ENCODE measurements at places on chromosomes 1 and 21. TPM values are rescaled to one million over a fixed set of nuclear protein-coding genes. Genes with fewer than 3 reads are reported as not detected.

Gene SYPL2
- total RNA-seq = 0.74 TPM

Gene KCNT2
- 0.41 TPM for total RNA-seq

GRCh38 chr1:34178072-34178471 lies 1.4 kb downstream of the C1orf94 start:
- H3K27ac ChIP-seq = no peak overlapping the region
- DNase-seq = no peak
- H3K4me3 ChIP-seq = no peak overlapping the region
- no peaks in the 10 kb centered on the region for H3K36me3 ChIP-seq
- H3K4me1 ChIP-seq = no peaks in the 10 kb centered on the region
- H3K27me3 ChIP-seq = peaks cover 5% of the 10 kb centered on the region

Gene TMCO2
- not detected for total RNA-seq

Gene ABCB10
- total RNA-seq = 19.2 TPM

- no peak for DNase-seq
- H3K27me3 ChIP-seq = no peaks in the 10 kb centered on the region
- no peak overlapping the region for H3K4me3 ChIP-seq
- H3K27ac ChIP-seq = peak overlapping the region; percentile 17
Observed at GRCh38 chr1:93620172-93620840, 61.3 kb downstream of the BCAR3 start.

DNA sequence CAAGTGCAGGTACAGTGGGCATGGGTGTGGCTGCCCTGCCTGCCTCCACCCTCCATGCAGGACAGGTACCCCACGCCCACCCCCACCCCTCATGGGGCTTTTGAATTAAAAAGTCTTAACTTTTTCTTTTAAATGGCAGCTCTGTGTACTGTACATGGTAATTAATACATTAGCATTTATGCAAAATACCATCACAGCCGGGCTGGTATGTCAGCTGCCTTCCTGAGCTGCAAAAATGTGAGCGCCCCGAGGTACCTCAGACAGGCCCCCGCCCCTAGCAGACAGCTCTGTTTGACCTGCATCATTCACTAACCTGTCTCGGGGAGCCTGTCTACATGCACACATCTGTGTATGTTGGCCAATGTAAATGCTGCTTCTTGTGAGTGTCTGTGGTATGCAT lies 42.2 kb upstream of the POU3F1 start:
- H3K36me3 ChIP-seq = no peaks in the 10 kb centered on the region
- H3K4me1 ChIP-seq = no peaks in the 10 kb centered on the region
- H3K27ac ChIP-seq = no peak overlapping the region
- H3K4me3 ChIP-seq = no peak overlapping the region
- no peak for DNase-seq
- H3K27me3 ChIP-seq = no peaks in the 10 kb centered on the region

- no peaks in the 10 kb centered on the region for H3K4me1 ChIP-seq
- no peaks in the 10 kb centered on the region for H3K27me3 ChIP-seq
- no peak overlapping the region for H3K4me3 ChIP-seq
- DNase-seq = no peak
- no peak overlapping the region for H3K27ac ChIP-seq
Observed at GRCh38 chr1:97209381-97209957, 487.9 kb downstream of the PTBP2 start.

Gene KLHDC9
- 7.6 TPM for total RNA-seq

DNA sequence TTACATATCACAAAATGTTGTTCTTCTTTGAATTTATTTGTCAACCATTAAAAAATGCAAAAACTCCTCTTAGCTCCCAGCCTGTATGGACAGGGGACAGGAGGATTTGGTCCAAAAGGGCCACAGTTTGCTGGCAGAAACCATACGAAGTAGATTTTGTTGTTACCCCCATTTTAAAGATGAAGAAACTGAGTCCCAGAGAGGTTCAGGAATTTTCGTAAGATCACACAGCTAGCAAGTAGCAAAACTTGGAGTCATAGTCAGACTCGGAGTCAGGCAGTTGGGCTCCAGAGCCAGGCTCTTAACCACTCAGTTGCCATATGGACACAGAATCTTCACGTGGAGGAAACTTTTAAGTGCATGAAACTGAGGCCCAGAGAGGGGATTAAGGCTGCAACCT lies 91.4 kb downstream of the TAS1R2 start:
- peaks cover 14% of the 10 kb centered on the region for H3K27me3 ChIP-seq
- no peak overlapping the region for H3K27ac ChIP-seq
- no peaks in the 10 kb centered on the region for H3K36me3 ChIP-seq
- H3K4me3 ChIP-seq = no peak overlapping the region

Gene ADPRS
- total RNA-seq = 32.2 TPM

- H3K36me3 ChIP-seq = no peaks in the 10 kb centered on the region
- no peak for DNase-seq
- no peak overlapping the region for H3K27ac ChIP-seq
- H3K4me1 ChIP-seq = peaks cover 33% of the 10 kb centered on the region
Observed at GRCh38 chr1:26791148-26791547, 3.4 kb downstream of the PIGV start.

Gene DENND1B
- total RNA-seq = 7.7 TPM

DNA sequence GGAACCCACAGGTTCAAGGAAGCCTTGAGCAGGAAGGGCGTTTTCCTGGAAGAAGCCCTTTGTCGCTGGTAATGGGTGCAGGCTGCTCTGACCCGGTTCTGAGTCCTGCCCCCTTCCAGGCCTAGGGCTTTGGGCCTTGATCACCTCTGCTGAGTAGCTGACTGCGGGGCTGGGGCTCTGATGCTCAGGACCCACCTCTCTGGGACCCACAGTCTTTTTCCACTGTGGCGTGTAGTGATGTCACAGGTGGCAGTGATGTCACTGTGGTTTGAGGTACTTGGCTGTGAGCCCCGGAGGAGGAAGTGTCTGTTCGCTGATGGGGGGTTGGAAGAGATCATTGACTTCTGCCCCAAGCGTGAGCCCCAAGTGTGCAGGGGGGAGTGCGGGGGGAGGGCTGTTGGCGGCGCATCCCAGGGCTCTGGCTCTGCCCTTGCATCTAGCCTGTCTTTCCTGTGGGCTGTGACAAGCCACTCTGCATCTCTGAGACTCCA lies 6.9 kb downstream of the TNFRSF1B start:
- no peak overlapping the region for H3K27ac ChIP-seq
- H3K4me1 ChIP-seq = peaks cover 8% of the 10 kb centered on the region
- no peak overlapping the region for H3K4me3 ChIP-seq
- no peaks in the 10 kb centered on the region for H3K27me3 ChIP-seq
- DNase-seq = no peak

Gene IL19
- total RNA-seq = not detected

Gene SIM2
- total RNA-seq = 11.5 TPM

DNA sequence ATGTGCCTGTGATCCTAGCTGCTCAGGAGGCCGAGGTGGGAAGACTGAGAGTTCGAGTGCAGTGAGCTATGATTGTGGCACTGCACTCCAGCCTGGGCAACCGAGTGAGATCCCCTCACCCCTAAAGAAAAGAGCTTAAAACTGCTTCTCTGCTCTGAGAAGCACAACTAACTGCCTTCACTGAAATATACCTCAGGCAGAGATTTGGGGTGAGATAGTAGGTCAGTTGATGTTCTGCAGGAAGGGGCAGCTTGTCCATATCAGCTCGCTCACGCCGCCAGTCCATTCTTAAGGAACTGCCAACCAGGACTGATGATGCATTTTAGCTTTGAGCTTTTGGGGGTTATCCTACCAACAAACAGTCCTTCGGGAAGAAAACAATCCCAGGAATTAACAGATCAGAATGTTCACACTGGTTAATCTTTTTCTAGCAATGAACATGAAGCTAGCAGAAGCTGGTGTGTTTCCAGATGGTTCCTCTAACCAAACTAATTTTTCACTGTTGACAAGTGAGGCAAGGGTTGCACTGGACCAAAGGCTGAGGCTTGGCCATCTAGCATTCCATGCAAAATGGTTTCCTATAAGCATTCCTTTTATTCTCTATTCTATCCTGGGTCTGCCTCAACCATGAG lies 31.6 kb downstream of the LHX4 start:
- no peaks in the 10 kb centered on the region for H3K27me3 ChIP-seq
- no peaks in the 10 kb centered on the region for H3K4me1 ChIP-seq
- H3K4me3 ChIP-seq = no peak overlapping the region
- H3K36me3 ChIP-seq = no peaks in the 10 kb centered on the region

DNA sequence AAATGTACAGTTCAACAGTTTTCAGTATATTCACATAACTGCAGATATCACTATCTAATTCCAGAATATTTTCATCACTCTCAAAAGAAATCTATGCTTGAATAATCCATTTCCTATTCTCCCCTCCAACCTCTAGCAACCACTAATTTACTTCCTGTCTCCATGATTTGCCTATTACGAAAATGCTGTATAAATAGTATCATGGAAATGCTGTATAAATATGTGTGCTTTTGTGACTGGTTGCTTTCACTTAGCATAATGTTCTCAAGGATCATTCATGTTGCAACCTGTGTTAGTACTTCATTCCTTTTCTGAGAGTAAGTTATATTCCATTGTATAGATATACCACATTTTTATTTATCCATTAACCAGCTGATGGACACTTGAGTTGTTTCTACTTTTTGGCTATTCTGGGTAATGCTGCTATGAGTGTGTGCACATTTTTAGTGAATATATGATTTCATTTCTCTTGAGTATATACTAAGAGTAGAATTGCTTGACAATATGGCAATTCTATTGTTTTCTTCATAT lies 115.6 kb downstream of the TNFSF18 start:
- H3K4me3 ChIP-seq = no peak overlapping the region
- no peak overlapping the region for H3K27ac ChIP-seq
- no peak for DNase-seq
- no peaks in the 10 kb centered on the region for H3K4me1 ChIP-seq
- H3K36me3 ChIP-seq = no peaks in the 10 kb centered on the region
- H3K27me3 ChIP-seq = no peaks in the 10 kb centered on the region

- no peak for DNase-seq
- H3K27me3 ChIP-seq = peaks cover 13% of the 10 kb centered on the region
- H3K27ac ChIP-seq = no peak overlapping the region
- no peaks in the 10 kb centered on the region for H3K36me3 ChIP-seq
Observed at GRCh38 chr1:119375366-119375765, 6.8 kb downstream of the HAO2 start.

- H3K27me3 ChIP-seq = no peaks in the 10 kb centered on the region
- no peaks in the 10 kb centered on the region for H3K4me1 ChIP-seq
- H3K4me3 ChIP-seq = no peak overlapping the region
- no peaks in the 10 kb centered on the region for H3K36me3 ChIP-seq
- DNase-seq = no peak
Observed at GRCh38 chr1:55951291-55951690, 628.1 kb downstream of the PLPP3 start.

Gene KRTAP11-1
- total RNA-seq = not detected

- no peaks in the 10 kb centered on the region for H3K4me1 ChIP-seq
- no peak for DNase-seq
- H3K27me3 ChIP-seq = no peaks in the 10 kb centered on the region
- no peaks in the 10 kb centered on the region for H3K36me3 ChIP-seq
- no peak overlapping the region for H3K4me3 ChIP-seq
Observed at GRCh38 chr21:18251065-18251464, 6.4 kb downstream of the CHODL start.

Gene RGS13
- not detected for total RNA-seq

- no peaks in the 10 kb centered on the region for H3K27me3 ChIP-seq
- H3K4me1 ChIP-seq = no peaks in the 10 kb centered on the region
- DNase-seq = no peak
- no peak overlapping the region for H3K4me3 ChIP-seq
- H3K36me3 ChIP-seq = peaks cover 2% of the 10 kb centered on the region
Observed at GRCh38 chr1:5975133-5975880, 16.9 kb downstream of the NPHP4 start.

All from Panc1 (cell line).